ENCODE measurements at places on chromosomes 13 and 19.

GRCh38 chr13:112899281-112900225, 69.5 kb upstream of the MCF2L start:
- no peak for DNase-seq

DNA sequence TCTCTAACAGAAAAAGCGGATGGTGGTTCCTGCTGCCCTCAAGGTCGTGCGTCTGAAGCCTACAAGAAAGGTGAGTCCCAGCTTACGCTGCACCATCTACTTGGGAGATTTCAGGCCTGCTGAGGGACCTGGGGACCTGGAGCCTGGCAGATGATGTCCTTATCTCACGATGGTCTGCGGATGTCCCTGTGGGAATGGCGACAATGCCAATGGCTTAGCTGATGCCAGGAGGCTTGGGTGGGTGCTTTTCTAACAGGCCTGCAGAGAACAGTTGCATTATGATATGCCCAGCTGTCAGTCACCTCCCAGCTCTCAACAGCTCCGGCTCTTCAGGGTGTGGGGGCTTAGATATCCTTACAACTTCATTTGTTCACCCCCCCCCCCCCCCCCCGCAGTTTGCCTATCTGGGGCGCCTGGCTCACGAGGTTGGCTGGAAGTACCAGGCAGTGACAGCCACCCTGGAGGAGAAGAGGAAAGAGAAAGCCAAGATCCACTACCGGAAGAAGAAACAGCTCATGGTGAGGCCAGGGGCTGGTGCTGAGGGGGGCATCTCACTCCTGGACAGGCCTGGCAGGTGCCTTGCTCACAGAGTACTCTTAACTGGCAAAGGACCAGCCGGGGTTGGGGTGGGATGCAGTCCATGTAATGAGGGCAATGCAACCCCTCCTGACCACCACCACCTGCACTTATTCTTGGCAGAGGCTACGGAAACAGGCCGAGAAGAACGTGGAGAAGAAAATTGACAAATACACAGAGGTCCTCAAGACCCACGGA, 3.8 kb downstream of the RPL13A start:
- no peak for DNase-seq

- no peak for DNase-seq
These were observed 64.1 kb downstream of the TPT1 start for GRCh38 chr13:45276913-45277312.

DNA sequence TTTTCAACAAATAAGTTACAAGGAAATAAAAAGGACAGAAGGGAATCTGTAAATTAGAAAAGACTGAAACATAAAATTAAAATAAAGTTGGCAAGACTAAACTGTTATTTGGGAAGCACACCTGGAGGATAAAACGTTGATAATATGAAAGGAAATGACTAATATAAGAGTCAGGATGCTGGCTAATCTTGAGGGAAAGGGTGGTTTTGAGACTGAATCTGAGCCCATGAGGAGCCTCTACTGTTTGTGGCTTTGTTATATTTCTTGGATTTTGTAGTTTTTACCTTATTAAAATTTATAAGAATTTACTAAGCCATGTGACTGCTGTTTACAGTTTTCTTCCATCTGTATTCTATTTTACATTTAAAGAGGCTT, 718.0 kb upstream of the SPRY2 start:
- no peak for DNase-seq

DNA sequence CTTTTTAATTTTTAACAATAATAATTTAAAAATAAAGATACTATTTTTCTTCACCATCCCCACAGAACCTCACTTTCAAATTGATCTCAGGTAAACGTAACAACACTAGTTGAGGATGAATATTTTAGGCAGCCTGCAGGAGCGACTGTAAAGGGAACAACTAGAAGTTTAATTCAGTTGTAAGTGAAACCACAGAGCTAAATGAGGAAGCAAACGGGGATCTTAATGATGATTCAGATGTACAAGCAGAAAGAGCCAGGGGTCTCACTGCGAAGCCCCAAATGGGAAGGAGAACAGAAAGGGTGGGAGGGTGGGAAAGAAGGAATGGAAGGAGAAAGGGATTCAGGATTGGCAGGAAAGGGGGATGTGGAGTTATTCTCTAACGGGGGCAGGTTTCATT, 54.6 kb upstream of the RAP2A start:
- no peak for DNase-seq

DNA sequence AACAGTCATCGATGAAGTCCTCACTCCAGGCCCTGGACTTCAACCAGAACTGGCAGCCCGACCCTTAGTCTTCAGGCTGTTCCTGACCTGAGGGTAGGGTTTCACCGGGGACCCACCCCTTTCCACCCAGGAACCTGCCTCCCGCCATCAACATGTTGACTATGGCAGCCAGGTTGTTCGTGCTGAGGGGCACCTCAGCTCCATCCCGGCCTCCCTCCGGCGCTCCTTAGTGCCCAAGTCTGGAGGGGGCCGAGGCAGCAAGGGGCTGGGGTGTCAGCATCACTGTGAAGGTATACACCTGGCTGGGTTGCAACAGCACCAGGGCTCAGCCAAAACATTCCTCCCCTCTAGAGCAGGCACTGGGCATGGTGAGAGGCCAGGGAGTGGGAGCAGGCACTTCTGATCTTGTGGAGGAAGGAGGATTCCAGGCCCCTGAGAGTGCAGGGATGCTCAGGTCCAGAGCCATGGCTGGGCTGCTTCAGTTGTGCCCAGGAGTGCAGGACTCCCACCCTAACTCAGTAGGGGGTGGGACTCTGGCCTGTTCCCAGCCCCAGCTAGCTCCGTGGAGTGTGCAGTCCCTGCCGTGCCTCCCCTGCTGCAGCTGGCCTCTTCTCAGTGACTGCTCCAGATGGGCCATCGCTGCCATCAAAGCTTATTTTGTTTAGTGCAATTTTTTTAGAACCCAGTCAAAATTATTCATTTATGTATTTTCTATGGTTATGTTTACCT, 1445.9 kb downstream of the PCDH9 start:
- DNase-seq, result no peak

GRCh38 chr19:18940769-18941627, at the start of gene HOMER3:
Gene HOMER3, minus strand, starts transcription at chr19:18941217. Its CDS starts 2,235 bp downstream, at chr19:18938982.
- peak; percentile 83 for DNase-seq

- DNase-seq, result no peak
These were observed 1.5 kb upstream of the ZSCAN4 start for GRCh38 chr19:57667228-57667627.

- no peak for DNase-seq
These were observed at the start of gene PDE4C for GRCh38 chr19:18225702-18226468. Gene PDE4C, minus strand, starts transcription at chr19:18226438. Its CDS starts 23 bp downstream, at chr19:18226415.

DNA sequence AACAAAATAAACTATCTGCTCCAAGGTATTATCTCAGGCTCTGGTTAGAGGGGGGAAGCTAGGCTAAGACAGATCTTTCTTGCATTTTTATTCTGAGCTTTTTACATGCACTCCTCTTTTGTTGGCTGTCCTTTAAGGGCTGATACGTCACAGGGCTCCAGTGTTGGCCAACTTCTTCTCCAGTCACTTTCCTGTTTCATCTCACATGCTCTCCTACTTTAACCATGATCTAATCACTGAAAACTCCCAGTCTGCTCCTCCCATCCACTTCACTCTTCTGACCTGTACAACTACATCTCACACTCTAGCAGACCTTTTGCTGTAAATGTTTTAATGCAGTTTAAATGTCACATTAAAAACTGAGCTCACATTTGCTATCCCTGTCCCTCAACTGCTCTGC, 510.0 kb upstream of the KLF12 start:
- no peak for DNase-seq

DNA sequence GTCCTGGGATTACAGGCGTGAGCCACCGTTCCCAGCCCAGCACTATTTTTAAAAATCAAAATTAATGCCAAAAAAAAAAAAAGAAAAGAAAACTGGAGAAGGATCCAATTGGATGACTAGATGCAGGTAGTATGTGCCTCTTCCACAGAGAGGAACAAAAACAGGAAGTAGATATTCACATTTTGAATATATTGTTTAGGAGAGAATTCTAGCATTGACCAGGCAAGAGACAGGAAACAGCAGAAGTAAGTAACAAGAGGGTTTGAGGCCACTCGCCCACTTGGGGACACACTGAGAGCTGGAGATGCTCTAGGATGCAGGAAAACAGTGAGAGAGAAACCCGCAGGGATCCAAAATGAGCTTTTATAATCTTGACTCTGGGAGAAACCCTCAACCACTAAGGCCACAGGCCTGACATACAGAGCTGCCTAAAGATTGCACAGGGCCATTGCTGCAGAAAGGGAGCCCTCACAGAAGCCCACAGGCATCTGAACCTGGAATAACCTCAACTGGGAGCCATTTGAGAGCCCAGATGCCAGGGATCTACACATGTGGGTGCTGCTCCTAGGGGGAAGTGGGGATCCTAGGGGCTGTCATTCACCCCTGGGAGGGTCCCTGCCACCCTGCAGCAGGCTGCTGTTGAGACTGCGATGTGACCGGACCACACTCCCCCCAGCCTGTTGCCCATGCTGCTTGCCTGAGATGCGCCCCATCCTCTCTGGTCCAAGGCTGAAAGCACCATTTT, 28.2 kb downstream of the IGFL2 start:
- no peak for DNase-seq

DNA sequence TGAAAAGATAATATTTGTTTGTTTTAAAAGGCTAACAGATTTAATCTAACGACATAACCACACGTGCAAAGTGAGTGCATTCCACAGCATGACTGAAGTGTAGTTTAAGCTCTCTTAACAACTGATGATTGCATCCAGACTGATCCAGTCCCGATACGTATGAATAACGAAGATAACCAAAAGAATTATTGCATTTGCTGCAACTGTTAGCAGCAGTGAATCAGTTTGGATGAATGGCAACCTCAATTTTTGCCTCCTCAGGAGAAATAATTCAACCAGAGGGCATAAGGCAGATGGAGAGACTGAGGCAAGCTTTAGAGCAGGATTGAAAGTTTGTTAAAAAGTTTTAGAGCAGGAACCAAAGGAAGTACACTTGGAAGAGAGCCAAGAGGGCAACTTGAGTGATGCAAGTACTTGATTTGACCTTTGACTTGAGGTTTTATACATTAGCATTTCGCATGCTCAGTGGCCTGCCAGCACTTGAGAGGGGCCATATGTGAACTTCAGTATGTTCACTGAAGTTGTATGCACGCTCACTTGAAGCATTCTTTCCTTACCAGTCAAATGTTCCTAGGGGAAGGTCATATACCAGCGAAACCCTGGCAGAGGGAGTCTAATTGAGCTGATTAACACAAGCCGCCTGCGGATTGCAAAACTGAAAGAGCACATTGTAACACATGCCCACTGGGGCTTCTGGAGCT, 835.0 kb upstream of the PCDH20 start:
- no peak for DNase-seq

GRCh38 chr13:62544928-62545327, 1129.3 kb upstream of the PCDH20 start:
- DNase-seq, result no peak

DNA sequence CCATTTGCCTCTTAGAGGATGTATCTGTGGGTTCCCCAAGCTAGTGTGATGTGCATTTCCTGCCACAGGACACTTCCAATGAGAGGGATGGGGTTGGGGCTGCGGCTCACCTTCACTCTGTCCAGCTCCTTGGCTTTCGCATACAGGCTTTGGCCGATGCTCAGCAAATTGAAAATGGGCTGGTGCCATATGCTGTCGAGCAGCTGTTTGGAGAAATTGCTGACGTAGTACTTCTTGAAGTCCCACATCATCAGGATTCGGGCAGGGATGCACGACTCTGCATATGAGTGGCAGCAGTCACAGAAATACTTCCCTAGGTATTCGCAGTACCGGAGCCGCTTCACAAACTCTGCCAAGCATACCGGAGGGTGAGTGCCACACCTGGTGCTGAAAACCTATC, 37.0 kb downstream of the RUBCNL start:
- no peak for DNase-seq
